ENCODE measurements at places on chromosomes 7 and 10.

DNA sequence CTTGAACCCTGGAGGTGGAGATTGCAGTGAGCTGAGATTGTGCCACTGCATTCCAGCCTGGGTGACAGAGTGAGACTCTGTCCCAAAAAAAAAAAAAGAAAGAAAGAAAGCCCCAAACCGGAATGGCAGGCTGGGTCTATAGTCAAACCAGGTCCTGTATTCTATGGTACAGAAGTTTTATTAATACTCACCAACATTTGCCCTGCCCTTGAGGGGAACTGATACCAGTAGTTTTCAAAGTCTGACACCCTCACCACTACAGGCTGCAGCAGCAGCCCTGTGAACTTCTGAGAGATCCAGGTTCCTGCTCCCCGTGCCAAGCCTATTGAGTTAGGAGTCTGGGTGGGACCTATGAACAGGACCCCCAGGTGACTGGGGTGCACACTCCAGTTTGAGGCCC is 80.6 kb downstream of the RGS10 start:
- DNase-seq, result no peak

GRCh38 chr7:1378610-1379601 is 80.4 kb downstream of the MICALL2 start:
- DNase-seq, result no peak

- DNase-seq, result no peak
Measured at GRCh38 chr10:62307635-62308034, 39.0 kb upstream of the RTKN2 start.

DNA sequence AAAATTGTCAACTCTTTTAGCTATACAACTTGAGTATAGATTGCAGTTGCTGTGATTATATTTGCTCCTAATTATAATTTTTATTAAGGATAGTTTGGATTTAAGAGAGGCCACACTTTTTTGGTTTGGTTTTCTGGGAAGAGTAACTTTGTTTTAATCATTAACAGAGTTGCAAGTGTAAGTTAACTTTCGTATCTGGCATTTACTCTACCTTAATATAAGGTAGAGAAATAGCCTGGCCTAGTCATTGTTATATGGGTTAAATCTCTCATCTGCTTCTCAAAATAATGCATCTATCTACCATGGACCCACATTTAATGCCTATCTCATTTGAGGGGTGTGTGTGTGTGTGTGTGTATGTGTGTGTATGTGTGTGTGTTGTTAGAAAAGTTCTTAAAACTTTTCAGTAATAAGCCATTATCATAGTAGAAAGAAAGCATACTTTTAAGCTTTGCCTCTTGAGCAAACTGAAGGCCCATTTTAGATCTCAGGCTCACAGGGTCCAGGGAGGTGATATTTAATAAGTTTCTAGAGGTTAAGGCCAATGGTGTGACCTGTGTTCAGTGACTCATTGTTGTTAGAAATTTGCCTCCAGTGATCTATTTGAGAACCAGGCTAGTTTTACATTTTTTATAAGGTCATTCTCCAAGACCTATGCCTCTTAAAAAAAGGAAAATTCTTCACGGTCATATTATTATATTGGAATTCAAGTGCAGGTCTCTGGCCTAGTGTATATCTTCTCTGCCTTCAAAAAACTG is 10.9 kb upstream of the TEX47 start:
- no peak for DNase-seq

DNA sequence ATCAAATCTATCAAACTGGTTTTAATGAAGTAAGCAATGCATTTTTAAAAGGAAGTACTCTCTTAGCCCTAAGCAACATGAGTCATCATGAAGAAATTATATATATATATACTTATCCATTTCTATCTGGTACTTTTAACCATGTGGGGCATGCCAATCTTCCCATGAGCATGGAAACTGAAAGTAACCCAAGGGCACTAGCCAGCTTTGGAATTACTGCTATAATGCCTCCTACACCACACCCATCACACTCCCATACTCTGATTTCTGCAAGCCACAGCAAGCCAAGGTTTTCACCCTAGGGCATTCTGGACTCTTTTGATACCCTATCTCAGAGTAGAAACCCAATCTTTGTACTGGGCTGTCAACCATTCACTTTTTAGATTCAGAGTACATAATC is 204.6 kb downstream of the IMMP2L start:
- DNase-seq, result no peak

GRCh38 chr10:129685271-129685670 is 218.2 kb downstream of the MGMT start:
- no peak for DNase-seq

GRCh38 chr7:117790731-117791130 is 82.5 kb downstream of the CTTNBP2 start:
- no peak for DNase-seq

- DNase-seq, result no peak
Measured at GRCh38 chr7:25124465-25125136, 459 bp downstream of the CYCS start.

GRCh38 chr10:89814278-89814677 is 112.9 kb downstream of the KIF20B start:
- no peak for DNase-seq

DNA sequence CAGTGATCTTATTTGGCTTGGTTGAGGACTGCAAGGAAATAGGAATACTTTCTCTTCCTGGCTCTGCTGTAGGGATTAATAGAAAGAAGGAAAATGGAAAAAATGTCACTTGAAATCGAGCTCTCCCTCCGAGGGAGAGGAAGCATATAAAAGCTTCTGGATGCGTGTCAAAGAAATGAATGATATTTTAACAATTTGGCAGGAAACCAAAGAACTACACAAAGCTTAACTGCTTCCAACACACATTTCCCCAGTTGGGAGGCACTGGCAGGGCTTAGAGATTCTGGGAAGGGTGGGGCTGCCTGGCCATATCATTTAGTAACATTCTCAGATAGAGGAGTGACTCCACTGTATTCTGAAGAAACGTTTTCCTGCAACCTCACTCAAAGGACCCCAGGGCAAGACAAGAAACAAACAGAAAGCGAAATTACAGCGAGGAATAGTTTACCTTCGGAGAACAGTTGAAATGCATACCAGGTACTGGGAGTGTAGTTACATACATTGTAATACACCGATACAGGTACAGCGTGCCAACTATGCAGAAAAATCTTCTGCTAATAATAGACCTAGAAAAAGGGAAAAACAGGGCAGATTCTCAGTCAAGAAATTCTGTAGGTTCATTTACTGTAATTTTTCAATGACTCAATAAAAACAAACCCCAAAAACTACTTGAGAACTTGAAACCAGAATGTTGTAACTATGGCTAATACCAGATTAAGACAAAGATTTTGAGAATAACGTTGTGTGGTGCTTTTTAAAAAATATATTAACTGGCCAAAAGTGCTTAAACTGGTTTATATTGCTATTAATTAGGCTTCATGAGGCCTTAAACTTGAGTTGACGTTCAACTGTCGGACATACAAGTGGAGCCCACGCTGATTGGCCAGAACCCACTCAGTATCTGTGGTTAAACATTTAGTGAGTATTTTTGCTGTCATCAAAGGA is 75.7 kb upstream of the ASAH2 start:
- peak; percentile 70 for DNase-seq

GRCh38 chr10:77965294-77965693 is 38.7 kb upstream of the DLG5 start:
- peak; percentile 81 for DNase-seq

GRCh38 chr10:125171402-125172306 is 11.3 kb upstream of the CTBP2 start:
- DNase-seq, result no peak

GRCh38 chr7:49875336-49875735 is 101.9 kb downstream of the VWC2 start:
- DNase-seq, result no peak

GRCh38 chr10:930625-931325 is 730 bp downstream of the LARP4B start:
- DNase-seq, result no peak

DNA sequence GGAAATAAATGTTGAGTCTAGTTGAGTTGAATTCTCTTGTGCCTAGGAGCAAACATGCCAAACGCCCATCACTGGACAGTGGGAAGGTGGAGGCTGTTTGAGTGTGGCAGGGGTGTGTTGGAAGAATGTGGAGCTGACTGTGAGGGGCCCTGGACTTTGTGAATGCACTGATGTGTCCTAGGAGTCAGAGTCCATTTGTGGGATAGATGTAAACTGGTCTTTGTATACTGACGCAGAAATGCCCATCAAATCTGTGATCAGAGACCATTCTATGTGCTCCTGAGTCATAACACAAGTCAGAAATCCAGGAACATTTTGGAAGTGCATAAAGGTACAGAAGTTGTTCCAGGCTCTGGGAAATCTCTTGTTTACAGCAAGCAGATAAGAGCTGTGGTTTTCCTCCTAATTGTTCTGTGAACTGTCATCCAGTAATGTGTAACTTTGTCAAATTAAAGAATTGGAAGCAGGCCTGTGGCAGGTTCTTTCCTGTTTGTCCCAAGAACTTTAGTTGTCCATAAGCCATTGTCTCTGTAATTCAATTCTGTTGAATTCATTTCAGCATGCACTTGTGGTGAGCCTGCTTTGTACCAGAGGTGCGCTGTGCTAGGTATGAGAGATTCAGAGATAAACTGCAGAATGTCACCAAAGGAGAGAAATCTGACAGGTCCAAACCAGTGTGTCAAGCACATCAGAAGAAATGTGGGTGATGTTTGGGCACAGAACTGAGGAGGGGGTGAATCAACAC is 7.6 kb downstream of the PRXL2A start:
- no peak for DNase-seq

DNA sequence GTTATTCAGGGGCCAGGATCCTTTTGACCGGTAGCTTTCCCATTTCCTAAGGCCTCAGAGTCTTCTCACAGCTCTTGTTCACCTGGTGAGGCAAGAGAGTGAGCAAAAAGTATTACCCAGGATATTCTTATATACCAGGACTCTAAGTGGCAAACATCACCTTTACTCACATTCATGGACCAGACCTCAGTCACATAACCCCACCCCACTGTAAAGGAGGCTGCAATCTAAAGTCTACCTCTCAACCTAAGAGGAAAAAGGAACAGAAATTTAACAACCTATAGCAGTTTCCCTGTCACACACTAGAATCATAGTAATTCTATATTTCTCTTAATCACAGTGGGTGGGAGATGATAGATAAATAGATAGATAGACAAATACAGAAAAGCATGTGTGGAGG is 176.0 kb upstream of the PTPRZ1 start:
- no peak for DNase-seq

- DNase-seq, result no peak
Measured at GRCh38 chr10:19778996-19779395, 37.2 kb upstream of the PLXDC2 start.

- no peak for DNase-seq
Measured at GRCh38 chr10:124249812-124250432, 156.5 kb upstream of the CHST15 start.

GRCh38 chr10:95243318-95243617 is 47.5 kb downstream of the PDLIM1 start:
- no peak for DNase-seq

- no peak for DNase-seq
Measured at GRCh38 chr10:68239596-68240150, 7.8 kb upstream of the ATOH7 start.

DNA sequence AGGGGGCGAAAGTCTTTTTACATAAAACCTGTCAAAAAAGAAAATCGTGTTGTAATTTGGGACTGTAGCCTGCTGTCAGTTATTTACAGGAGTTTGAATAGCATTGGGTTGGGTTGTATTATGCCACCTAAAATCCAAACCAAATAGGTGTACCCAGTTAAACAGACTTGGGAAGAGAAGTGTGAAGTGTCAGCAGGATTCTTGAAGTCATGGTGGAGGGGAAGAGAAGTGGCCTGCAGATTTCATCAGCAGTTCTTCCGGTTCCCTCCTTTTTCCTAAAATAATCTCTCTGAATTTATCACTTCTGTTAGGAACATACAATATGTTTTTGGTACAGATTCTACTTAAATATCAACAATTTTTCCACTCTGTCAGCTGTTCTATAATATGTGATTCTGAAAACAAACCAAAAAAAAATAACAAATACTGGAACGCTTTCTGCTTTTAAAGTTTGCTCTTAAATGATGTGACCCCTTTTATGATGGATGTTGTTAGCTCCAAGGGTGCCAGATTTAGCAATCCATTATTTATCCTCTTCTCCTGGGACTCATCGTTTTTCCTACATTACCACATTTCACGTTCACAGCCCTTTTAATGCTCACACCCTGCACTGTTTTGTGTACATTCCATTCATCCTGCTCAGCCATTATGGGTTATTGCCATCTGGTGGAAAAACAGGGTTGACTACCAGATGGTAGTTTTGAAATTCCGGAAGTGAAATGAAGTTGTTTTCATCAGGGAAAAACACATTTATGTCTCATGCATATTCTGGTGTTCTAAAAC is 18.7 kb upstream of the ARHGAP12 start:
- DNase-seq, result peak; percentile 90

DNA sequence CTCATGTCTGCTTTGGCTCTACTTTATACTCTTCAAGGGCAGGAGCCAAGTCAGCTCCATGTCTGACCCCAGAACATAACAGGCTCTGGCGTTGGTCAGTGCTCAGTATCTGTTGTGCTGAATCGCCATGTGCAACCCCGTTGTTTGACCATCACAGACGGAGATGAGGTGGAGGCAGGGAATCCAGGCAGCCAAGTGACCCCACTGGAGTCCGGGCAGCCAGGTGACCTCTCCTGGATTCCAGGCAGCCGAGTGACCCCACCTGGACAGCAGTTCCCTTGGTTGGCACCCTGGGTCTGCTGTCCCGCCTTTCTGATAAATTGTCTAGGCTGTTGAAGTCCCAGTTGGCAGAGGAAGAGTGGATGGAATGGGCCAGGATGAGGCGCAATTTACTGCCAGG is 232.2 kb downstream of the TCERG1L start:
- DNase-seq, result no peak

- DNase-seq, result peak; percentile 97
Measured at GRCh38 chr7:116434820-116435341, 64.7 kb upstream of the CAV2 start.

- no peak for DNase-seq
Measured at GRCh38 chr10:71981876-71982230, 17.7 kb downstream of the CHST3 start.

- peak; percentile 41 for DNase-seq
Measured at GRCh38 chr7:14821757-14822480, 80.6 kb downstream of the DGKB start.

DNA sequence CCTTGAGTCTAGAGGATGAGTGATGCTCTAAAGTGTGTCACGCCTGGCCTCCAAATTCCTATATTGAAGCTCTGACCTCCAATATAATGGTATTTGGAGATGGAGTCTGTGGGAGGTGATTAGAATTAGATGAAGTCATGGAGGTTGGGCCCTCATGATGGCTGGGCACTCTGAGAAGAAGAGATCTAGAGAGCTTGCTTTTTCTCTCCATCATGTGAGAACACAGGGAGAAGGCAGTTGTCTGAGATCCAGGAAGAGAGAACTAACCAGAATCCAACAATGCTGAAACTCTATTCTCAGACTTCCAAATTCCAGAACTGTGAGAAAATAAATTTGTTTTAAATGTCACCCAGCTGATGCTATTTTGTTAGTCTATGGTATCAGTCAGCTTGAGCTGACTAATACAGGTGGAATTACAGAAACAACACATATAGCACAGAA is 15.1 kb downstream of the RNF216 start:
- DNase-seq, result peak; percentile 40

GRCh38 chr7:85828614-85829013 is 641.8 kb upstream of the SEMA3D start:
- DNase-seq, result no peak

Measured in BJ (cell line).